Stimulated activated CD4-positive, alpha-beta T cell treated with anti-CD3 and anti-CD28 coated beads, Interleukin-1b, Interleukin-23, amount 100 ng/mL, for 48 hours (primary cell): ENCODE measurements at places on chromosomes 3 and 15.

- DNase-seq = no peak
These were observed 1.2 kb downstream of the IL20RB start for GRCh38 chr3:136958939-136959338.

- DNase-seq = peak; percentile 35
These were observed 10.0 kb upstream of the ST8SIA2 start for GRCh38 chr15:92383519-92384324.

- DNase-seq = peak; percentile 78
These were observed 97.6 kb downstream of the FRMD4B start for GRCh38 chr3:69288161-69288895.

DNA sequence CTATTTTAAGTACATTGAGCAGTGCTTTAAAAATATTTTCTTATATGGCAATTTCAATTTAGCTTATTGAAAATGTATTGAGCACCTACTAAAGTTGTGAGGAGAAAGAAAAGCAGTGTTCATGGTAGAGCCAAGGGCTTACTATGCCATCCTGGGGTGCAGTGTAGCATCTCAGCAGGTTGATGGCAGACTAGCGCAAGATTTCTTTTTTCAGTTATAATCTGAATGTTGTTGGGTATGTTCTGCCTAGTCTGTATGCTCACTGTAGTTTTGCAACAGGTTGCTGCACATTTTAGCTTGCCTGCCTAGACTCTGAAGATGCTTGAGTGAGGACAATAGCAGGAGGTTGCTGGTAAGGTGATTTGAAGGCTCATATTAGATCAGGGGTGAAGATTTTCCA is 103.1 kb upstream of the UNC13C start:
- no peak for DNase-seq

DNA sequence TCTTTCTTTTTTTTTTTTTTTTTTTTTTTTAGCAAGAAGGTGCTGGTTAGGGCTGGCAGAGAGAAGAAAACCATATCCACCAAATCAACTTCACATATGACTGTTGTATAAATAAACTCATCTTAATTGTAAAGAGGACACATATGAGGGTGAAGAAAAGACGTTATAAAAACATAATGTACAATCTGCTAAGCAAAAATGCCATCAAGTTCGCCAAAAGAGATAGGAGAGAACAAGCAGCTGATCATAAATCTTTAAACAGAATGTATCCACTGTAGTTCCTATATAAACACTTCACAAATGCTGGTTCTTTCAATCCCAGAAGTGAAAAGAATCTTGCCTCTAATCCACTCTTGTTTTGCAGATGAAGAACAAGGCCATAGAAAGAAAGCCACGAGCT is 9.2 kb downstream of the FGF12 start:
- no peak for DNase-seq
